ENCODE measurements at places on chromosomes 5 and 9.

DNA sequence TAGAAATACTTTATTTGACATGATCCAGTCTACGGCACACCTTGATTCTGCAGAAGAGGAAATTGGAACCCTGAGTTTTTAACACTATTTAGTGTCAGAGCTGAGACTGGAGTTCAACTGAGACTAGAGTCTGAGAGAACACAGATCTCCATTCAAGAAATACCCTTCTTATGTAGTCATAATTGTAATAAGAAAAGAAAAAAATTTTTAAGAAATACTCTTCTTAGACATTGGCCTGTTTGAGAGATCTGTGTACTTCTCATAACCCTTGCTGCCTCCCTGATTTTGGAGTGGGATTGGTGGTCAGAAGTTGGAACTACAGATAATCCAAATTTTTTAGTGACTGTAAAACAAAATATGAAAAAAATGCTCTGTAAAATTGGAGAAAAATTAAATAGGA is 253.4 kb downstream of the ARRDC3 start:
- no peak for DNase-seq

GRCh38 chr5:88188458-88189132 is 80.0 kb downstream of the TMEM161B start:
- DNase-seq, result no peak

DNA sequence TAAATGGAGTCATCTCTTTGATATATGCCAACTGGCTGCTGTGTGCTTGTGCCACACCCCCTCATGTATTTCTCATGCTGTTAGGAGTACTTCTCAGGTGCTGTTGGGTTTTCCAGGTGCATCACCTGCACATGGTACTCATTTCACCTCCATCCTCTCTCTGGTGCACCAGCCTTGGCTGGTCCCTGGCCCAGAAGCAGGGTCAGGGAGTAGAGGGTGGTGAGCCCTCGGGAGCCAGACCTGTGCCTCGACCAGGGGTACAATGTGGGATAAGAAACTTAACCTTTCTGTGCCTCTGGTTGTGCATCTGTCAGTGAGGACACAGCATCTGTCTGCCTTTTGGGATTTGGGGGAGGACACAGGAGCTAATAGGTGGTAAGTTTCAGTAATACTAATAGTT is 38.5 kb downstream of the SECISBP2 start:
- DNase-seq, result no peak

DNA sequence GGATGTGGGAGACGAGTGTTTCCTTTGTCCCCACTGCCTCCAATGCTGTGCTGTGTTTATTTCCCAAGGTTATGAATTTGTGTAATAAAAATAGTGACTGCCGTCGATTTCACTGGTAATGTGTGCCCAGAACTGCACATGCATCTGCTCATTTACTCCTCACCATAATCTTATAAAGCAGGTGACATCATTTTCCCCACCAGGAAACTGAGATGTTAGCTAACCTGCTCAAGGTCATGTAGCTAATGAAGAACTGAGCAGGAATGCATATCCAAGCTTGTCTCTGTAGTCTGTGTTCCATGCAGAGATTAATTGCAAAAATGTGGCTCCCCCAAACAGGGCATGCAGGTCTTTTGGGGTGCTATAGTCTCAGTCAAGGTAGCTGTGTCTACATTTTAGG is 224.4 kb downstream of the TENT4A start:
- DNase-seq, result no peak

GRCh38 chr9:78351816-78352215 is 54.9 kb downstream of the PSAT1 start:
- DNase-seq, result no peak

DNA sequence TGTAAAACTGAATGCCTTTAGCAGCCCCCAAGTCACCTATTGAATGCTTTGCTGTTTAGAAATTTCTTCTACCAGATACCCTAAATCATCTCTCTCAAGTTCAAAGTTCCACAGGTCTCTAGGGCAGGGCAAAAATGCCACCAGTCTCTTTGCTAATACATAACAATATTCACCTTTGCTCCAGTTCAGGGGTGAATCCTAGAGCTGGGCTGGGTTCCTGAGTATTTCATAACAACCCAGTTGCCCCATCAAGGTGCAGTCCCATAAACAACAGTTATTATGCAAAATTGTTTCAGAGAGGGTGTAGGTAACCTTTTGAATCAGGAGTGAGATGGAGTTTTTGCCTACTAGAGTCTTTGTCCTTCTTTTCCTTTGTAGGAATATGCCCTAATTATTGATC is 19.0 kb upstream of the C1QTNF3 start:
- no peak for DNase-seq

DNA sequence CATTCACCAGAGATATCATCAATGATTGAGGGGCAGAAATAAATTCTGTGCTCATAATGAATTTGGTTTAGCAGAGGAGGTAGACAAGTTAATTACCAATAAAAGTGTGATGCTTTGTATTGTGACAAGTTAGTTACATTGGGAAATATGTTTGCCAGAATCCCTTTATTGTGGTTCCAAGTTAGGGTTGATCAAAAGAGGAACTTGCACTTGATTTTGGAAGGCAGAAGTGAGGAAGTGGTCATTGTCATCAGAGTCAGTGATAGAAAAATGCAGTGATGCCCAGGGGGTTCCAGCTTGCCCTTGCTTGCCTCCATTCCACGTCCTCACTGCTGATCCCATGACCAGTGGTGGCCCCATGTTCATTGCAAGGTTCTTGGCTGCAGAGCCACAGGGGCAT is 69.7 kb downstream of the SVEP1 start:
- DNase-seq, result no peak

DNA sequence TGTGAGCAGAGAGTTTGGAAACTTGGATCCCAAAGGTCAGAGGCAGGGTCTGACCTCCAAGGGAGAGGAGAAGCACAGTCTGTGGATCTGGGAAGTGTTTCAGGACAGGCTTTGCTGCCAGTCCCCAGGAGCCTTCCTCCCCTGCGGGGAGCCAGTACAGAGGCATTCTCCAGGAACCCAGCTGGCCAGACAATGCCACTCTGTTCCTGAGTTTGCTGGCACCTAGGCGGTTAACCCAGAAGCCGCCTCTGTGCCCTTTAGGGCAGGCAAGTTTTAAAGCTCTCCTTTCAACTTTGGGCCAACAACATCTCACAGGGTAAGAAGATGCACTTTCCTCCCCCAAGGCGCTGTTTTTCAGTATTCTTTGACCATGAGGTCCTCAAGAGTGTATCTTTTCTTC is 37.0 kb upstream of the FGF1 start:
- DNase-seq, result no peak

DNA sequence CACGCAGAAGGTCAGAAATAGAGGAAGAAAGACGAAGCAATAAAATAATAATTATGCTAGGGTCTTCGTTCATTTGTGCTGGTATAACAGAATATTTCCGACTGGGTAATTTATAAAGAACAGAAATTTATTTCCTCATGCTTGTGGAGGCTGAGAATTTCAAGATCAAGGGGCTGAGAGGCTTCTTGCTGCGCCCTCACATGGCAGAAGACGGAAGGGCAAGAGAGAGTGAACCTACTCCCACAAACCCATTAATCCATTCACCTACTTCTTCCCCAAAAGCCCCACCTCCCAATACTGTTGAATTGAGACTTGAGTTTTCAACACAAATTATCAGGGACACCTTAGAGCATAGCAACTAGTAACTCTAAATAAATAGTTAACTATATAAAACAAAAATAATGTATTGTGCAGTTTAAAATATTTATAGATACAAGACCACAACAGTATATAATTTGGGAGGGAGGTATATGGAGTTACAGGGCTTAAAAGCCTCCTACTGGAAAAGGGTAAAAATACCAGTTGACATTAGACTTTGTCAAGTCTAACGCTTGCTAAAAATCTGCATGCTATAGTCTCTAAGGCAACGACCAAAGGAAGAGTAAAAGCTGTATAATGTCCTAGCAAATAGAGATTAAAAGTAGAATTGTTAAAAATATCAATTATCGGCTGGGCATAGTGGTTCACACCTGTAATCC is 40.3 kb upstream of the NAA35 start:
- DNase-seq, result no peak

DNA sequence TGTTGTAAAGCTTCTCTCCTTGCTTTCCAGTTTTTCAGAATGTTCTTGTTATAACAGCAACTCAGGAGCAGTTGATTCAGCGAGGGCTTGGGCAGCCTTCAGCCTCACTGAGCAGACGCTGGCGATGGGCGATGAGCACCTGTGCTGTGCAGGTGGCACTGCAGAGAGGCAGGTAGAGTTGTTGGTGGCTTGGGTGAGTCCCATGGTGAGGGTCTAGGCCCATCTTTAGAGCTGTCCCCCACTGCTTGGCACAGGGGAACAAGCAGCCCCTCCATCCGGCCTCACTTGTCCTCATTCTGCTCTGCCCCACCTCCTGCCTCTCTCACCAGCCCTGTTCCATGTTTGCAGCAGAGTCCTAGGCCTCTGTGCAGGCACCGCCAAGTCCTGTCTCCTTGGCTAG is 6.1 kb upstream of the CXCL14 start:
- no peak for DNase-seq

- DNase-seq, result no peak
These were observed 28.6 kb upstream of the SELENOP start for GRCh38 chr5:42840269-42840668.

DNA sequence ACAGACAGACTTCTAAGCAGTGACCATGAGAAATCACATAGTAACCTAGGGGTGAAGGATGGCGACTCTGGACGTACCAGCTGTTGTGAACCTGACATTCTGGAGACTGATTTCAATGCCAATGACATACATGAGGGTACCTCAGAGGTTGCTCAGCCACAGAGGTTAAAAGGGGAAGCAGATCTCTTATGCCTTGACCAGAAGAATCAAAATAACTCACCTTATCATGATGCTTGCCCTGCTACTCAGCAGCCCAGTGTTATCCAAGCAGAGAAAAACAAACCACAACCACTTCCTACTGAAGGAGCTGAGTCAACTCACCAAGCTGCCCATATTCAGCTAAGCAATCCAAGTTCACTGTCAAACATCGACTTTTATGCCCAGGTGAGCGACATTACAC is 38.0 kb upstream of the CCDC152 start:
- DNase-seq, result no peak

GRCh38 chr9:96660692-96661248 is 5.7 kb upstream of the PRXL2C start:
- no peak for DNase-seq

GRCh38 chr5:103743421-103743820 is 180.8 kb upstream of the NUDT12 start:
- DNase-seq, result no peak

DNA sequence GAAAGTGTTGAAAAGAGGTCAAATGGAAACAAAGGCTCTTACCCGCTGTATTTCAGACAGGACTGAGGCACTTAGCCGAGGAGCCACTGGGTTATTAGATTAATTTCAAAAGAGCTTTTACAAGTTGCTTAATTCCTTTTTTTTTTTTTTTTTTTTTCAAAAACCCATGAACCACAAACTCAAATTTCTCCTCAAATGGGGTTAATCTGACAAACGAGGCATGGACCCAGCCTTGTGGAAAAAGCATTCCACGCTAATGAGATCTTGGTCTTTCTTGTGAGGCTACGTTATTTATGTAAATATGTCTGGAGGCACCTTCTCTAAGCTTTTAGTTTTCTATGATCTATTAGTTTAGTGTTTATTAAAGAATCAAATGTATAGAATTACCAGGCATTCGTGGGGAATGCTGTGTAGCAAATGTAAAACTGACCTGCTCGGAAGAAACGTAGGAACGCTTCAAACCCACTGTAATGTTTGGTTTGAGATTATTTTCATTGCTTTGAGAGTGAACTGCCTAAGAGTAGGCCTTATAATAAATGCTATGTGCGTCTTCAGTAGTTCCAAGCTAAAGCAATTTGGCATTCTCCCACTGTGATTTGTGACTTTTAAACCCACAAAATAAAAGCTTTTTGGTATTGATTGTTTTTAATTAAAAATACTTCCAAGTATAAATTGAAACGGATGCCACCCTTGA is 134.7 kb downstream of the CDH6 start:
- no peak for DNase-seq

DNA sequence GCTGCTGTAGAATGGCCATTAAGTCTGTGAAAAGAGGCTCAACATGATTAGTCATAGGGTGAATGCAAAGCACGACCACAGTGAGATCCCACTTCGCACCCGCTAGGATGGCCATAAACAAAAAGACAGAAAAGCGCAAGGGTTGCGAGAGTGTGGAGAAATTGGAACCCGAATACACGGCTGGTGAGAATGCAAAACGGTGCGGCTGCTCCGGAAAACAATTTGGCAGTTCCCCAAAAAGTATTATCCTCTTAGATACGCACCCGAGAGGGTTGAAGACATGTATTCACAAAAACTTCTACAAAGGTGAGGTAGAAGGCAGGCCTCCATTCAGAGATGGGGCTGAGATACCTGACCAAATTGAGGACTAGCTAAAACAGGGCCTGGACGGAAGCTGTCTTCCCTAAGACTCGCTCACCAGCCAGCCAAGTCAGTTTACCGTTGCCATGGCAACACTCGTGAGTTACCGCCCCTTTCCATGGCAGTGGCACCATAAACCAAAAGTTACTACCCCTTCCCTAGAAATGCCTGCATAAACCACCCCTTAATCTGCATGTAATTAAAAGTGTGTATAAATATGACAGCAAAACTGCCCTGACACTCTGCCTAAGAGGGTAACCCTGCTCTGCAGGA is 726 bp upstream of the PSMB7 start:
- DNase-seq, result no peak

GRCh38 chr9:90175257-90175656 is 467.4 kb downstream of the DIRAS2 start:
- DNase-seq, result no peak

DNA sequence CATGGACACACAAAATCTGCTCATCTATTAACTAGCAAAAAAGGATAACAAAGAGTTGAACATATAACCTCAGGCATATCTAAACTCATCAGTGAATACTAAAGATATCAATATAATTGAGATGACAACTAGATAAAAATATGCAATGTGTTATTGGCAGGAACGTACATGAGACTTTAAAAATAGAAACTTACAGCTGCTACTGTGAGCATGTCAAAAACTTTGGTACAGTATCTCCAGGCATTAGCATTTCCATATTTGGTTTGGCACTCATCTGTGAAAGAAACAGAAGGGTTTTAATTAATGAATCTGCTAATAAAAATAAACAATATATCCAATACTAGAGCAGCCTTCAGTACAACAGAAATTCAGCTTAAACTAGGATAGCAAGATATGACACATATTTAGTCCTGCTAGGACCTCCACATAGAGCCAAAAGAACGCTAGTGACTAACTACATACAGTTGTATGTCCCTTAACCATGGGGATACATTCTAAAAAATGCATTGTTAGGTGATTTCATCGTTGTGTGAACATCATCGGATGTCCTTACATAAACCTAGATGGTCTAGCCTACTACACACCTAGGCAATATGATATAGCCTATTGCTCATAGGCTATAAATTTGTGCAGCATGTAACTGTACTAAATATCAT is 10.5 kb upstream of the SCAI start:
- no peak for DNase-seq

DNA sequence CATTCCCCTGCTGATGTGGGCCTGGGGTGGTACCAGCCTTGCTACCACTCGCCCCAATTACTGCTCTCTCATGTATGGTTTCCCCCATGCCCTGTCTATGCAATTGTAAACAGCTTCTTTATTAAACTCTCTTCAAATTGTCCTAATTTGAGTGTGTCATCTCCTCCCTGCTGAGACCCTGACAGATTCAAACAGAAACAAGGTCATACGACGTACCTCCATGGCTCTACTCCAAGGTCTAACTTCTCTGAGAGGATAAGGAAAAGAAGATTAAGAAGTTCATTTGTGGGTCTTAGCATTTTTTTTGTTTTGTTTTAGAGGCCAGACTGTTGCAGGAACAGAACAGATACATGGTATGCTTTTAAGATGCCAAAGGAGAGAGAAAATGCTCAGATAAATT is 38.0 kb downstream of the ABITRAM start:
- no peak for DNase-seq

All from NCI-H1092 treated with DMSO at 0.1 percent for 48 hours (cell line).